D341Med (cell line): ENCODE measurements at places on chromosomes 7 and 10.
A peak's percentile ranks its signal among the peaks of the same experiment; 100 is the strongest.

DNA sequence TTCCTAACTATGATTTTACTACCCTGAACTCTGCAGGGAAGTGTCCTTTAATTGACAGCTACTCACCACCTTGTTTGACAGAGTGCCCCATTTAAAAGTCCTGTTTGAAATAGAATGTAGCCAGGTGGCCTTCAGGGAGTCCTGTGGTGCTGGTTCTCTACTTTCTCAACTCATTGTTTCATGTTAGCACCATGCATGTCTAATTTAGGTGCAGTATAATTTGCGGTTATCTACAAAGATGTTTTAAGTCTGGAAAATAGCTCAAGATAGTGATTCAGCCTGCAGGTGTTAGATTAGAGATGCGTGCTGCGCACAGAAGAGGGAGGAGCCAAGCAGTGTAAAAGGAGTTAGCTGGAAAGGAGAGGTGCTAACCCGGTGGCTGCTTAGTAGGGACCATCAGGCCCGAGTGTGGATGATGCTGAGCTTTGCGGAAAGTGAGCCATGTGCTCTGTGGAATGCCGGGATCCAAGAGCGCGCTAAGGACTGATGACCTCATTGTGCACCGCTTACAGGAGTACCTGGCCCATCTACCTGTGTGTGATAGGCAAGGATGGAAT, 1.2 kb downstream of the CCM2 start:
- DNase-seq, result peak; percentile 32

DNA sequence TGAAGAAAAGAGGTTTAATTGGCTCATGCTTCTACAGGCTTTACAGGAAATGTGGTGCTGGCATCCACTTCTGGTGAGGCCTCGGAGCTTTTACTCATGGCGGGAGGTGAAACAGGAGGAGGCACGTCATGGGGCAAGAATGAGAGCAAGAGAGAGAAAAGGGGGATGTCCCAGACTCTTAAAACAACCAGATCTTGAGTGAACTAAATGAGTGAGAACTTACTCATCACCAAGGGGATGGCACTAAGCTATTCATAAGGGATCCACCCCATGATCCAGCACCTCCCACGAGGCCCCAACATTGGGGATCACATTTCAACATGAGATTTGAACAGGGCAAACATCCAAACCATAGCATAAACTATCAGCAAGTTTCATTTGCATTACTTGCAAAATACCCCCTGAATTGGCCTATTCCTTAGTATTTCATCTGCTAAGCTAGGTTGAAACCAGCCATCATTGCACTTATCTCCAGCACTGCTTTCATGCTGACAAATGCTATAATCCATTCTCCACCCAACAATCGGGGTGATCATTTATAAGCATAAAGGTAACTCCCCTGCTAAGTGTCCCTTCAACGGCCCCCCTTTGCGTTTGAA, 179.0 kb downstream of the NOC3L start:
- DNase-seq, result no peak

- no peak for DNase-seq
Measured at GRCh38 chr10:78082636-78083035, 49.0 kb downstream of the RPS24 start.

- DNase-seq, result no peak
Measured at GRCh38 chr7:38682606-38683005, 51.4 kb upstream of the AMPH start.

DNA sequence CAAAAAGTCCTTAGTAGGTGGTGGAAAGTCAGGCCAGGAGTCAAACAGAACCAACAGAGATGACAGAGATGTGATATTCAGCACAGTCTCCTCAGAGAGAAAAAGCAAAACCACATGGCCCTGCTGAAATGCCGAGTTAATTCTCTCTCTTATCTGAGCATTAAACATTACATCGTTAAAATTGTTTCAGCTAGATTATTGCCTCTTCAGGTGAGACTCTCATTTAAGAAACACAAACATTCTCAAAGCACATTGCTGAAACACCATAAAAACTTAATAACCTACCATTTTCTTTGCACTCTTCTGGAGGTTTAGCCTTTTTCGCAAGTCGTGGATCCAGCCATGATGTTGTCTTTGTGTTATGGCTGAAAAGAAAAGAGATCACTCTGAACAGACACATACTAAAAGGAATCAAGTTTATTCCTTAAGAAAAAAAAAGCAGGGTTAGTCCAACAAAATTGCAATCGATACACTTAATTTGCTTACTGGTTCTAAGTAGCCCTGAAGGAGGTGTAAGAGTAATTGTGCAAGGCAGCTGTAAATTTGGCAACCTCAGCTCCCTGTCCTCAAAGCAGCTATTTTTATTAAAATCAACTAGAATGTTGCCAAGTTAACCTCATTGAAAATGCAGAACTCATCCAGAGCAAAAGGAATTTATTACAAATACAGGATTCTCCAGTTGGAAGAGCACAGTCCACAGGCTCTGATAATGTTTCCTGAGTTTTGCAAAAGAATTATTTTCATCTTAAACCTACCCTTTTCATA, 691.1 kb downstream of the PHTF2 start:
- DNase-seq, result no peak

DNA sequence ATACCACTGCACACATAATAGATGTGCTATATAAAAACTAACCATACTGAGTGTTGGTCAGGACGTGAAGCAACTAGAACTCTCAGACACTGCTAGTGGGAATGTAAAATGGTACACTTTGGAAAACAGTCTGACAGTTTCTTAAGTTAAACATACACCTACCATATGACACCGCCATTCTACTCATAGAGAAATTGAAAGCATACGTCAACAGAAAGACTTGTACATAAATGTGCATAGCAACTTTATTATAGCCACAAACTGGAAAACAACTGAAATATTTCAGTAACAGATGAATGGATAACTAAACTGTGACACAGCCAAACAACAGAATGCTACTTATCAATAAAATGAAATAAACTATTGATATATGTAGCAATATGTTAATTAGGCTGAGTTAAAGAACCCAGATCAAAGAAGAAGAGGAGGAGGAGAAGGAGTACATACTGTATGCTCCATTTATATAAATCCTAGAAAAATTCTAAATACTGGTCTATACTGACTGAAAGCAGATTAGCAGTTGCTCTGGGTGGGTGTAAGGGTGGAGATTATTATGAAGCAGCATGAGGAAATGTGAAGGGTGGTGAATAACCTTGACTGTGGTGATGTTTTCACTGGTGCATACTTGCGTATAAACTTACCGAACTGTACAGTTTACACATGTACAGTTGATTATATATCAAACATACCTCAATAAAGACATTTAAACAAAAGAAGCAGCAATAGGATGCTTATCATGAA, 48.6 kb downstream of the ARHGAP21 start:
- no peak for DNase-seq

GRCh38 chr7:74306730-74307469, 17.7 kb downstream of the CLIP2 start:
- DNase-seq, result peak; percentile 41

DNA sequence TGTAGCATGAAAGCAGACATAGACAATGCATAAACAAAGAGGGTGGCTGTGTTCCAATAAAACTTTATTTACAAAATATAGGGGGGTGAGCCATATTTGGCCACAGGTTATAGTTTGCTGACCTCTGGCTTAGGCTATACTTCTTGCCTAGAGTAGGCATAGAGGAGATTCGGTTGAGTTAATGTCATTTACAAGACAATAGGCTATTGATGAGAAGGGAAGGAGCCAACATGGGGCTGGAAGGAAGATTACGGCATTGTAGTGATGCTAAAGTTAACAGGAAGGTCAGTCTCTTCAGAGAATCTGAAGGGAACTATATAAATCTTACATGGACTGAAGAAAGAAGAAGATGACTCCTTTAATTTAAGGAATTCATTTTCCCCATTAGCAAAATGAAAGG, 463.5 kb downstream of the HTR7 start:
- no peak for DNase-seq

DNA sequence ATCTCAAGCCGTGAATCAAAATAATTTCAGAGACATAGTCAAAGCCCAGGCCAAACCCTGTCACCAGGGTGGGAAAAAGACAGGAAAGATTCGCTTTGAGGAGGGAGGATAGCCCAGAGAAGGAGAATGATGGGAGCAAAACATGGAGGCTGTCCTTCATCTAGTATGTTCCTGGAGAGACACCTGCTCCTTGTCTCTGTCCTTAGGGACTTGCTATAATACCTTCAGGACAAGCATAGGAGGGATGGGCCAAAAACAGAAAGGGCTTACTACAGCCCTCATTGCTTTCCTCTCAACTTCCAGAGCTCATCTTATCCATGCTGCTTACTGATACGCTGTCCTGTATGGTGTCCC, 593.7 kb downstream of the LRMDA start:
- no peak for DNase-seq

GRCh38 chr10:72297805-72298591, 24.3 kb downstream of the DDIT4 start:
- DNase-seq, result peak; percentile 93

- DNase-seq, result no peak
Measured at GRCh38 chr10:90919683-90920574, 958 bp downstream of the ANKRD1 start.

GRCh38 chr10:110462166-110463095, 35.3 kb upstream of the DUSP5 start:
- no peak for DNase-seq

DNA sequence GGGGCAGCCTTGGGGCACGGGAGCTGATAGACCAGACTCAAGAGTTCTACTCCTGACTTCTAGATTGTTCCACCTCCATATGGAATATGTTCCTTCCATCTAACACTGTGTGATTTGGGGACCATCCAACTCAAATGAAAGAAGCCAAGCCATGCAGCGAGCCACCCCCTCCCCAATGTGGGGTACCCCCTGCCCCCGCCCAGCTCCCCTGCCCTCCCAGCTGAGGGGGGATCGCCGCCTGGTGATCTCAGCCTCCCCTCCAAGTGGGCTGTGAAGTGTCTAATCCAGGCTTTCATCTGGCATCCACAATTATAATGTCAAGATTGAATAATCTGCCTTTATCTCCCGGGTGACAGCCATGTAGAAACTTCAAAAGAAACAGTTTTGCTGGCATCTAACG, 246.1 kb downstream of the RPS24 start:
- no peak for DNase-seq

DNA sequence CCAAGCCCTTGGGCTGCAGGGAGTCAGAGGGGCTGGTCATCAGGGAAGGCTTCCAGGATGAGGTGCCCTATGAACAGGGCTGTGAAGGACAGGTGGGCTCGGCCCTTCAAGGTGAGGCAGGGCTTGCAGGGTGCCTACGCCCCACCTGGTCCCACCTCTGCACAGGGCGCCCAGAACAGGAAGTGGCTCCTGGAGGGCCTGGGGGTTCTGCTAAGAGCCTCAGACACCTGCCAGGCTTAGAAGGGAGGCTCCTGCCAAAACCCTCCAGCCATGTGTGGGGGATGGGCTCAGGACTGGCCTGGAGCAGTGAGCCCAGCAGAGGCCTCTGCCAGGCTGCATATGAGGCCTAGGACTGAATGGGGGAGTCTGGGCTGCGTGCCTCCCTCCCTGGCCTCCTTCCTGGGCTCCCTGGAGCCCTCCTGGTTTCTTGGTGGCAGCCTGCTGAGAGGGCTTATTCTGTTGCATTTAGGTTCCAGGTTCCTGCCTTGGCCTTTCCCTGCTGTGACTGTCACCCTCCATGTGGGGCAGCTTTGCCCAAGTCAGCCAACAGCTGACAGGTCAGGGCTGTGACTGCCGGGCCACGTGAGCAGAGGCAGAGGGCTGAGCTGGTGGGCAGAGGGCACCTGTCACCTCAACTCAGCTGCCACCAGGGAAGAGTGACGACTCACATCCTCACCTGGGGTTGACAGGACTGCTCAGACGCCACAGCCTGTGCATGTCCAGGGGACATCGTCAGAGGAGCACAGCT, 45.2 kb upstream of the MSMB start:
- no peak for DNase-seq

DNA sequence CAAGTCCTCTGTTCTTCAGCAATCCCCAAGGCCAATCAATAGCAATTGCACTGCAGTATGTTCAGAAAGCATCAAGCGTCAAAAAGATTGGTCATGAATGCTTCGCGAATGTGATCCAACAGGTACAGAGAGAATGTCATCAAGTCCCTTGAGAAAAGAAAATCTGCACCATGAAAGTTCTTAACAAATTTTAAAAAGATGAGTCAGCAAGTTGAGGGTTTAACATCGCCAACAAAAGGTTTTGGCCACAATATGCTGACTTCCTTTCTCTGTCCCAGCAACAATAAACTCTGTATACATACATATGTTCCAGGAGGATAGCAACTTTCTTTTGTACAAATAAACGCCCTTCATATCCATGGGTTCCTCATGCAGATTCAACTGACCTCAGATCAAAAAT, 168.5 kb upstream of the C7orf33 start:
- DNase-seq, result no peak

- DNase-seq, result no peak
Measured at GRCh38 chr7:151429560-151430331, 10.2 kb downstream of the CRYGN start.

DNA sequence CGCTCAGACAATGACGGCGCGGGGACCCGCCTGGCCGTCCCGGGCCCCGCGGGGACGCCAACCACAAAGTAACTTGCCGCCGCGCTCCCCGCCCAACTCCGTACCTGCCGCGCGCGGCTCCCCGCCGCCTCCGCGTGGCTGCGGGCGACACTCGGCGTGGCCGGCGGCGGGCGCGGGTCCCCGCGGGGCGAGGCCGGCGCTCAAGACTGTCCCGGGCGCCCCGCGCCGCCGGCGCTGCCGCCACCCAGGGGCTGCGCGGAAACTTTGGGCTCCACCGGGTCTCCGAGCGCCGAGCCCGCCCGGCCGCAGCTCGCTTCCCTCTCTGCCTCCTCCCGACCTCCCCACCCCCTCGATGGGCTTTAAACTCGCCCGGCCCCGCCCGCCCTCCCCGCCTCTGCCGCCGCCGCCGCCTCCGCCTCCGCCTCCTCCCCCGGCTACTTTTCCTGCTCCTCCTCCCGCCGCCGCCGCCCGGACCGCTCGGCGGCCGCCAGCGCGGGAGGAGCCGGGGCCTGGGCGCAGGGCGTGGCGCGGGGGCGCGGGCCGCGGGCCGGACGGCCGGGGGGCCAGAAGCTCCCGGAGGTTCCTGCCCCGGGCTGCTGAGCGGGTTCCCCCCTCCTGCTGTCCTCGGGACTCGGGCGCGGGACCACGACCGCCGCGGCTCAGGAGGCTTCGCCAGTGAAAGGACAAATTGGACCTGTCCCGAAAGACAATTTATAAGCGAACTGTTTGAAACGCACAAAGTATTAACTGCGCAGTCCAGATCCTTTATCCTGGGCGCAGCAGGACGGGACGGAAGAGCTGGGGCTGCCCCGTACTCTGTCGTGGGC, 10.6 kb upstream of the GRB10 start:
- DNase-seq, result peak; percentile 85

- DNase-seq, result no peak
Measured at GRCh38 chr10:97168645-97169044, 17.1 kb downstream of the SLIT1 start.

GRCh38 chr10:61410353-61411070, 42.7 kb downstream of the TMEM26 start:
- no peak for DNase-seq

GRCh38 chr10:74044419-74044818, 46.5 kb downstream of the VCL start:
- no peak for DNase-seq
